ENCODE measurements at places on chromosomes 7 and 10.

GRCh38 chr10:126001576-126001975 lies 105.2 kb downstream of the FANK1 start:
- DNase-seq: no peak

DNA sequence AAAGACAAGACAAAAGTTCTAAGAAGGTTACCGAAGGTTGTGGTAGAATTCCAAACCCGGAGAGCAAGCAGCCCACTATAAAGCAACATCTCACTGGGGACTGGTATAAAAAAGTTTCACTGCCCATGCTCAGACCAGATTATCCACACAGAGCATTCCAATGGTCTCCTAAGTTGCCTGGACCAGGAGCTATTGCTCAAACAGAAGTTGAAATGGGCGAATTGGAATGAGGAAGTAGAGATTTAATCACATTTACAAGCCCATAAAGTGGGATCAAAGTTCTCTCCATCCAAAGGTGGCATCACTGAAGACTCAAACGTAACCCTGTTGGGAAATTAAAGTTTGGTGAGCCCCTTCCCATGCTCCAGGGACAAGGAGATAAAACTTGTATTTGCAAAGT lies 19.8 kb downstream of the OR2F1 start:
- no peak for DNase-seq

- DNase-seq: peak; percentile 31
Measured at GRCh38 chr10:44316187-44316921, 68.5 kb downstream of the CXCL12 start.

DNA sequence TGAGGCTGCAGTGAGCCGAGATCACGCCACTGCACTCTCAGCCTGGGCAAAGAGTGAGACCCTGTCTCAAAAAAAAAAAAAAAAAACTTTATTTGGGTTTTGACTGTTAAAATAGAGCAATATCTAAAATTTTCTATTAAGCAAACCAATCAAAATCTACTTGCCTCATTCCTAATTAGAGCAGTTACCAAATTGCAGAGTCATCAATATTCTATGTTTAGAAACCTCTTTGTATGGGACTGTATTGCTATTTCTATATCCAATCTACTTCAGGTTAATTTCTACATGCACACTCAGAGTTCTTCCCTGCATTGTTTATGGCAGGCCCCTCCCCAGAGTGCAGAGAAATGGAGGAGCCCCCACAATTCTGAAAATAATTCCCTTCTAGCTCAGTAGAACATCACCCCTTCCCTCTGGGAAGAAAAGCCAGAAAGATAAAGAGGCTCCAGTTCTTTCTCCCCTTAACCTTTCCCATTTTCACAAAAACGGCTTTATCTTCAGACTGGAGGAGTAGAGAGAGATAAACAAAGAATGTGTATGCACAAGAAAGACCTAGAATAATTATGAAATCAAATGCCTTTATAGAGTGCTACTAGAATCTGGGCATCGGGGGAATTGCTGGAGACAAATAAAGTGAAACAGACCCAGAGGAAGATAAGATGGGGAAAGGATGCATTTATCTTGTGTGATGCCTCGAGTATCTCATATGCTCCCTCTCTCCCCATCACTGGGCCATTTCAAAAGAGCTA lies 17.9 kb downstream of the SCRN1 start:
- DNase-seq: no peak

DNA sequence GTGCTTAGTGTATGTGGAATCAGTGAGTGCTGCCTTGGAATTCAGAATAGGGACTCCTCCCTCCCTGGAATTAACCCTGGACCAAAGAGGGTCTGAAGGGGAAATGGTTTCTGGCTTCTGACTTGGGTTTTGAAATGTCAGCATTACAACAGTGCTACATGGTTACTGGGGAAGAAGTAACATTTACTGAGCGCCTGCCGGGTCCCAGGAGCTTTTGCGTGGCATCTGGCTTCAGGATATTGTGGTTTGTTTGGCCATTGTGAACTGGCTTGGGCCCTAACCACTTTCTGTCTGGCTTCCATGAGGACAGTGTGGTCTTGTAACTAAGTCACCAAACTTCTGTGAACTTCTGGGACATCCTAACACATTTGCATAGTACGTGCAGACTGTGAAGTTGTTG lies 21.3 kb downstream of the TSPAN15 start:
- DNase-seq: no peak

DNA sequence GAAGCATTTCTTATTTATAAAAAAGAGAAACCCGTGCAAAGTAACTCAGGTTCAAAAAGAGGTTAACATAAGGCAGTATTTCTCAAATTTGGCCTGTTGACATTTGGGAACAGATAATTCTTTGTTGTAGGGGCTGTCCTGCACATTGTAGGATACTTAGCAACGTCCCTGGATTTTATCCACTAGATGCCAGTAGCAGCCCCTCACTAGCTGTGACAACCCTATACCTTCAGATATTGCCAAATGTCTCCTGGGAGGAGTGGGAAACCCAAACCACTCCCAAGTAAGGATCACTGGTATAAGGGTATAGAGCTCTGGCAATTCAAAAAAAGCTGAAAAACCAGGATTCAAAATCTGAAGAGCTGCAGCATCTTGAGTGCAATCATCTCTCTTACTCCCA lies 202.3 kb upstream of the PRKCQ start:
- no peak for DNase-seq

DNA sequence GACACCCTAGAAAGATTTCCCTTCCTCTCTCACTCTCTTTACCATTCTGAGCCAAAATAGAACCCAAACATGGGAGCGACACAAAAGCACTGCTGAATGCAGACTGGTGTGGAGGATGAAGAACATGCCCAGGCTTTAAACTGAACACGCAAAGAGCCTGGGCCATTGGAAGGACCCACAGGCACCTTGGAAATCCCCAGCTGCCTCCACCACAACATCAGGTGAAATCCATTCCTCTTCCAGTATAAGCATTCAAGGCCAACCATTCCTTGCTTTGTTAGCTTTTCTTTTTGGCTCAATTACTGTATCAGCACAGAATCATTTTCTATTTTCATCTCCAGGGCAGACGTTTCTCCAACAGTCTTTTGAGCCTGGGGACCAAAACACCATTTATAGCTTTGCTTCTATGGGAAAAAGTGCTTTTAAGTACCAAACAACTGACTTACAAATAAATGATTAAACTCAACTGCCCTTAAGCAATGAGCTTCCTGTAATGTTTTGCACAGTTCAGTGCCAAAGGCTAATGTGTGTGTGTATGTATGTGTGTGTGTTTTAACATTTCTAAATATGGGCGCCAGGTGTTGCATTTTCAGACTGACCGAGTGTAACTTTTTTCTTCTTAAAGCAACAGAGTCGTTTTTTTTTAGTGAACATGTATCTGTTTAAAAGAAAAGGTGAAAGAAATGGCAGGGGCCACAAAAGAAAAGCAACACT lies 16.2 kb upstream of the BLNK start:
- no peak for DNase-seq

DNA sequence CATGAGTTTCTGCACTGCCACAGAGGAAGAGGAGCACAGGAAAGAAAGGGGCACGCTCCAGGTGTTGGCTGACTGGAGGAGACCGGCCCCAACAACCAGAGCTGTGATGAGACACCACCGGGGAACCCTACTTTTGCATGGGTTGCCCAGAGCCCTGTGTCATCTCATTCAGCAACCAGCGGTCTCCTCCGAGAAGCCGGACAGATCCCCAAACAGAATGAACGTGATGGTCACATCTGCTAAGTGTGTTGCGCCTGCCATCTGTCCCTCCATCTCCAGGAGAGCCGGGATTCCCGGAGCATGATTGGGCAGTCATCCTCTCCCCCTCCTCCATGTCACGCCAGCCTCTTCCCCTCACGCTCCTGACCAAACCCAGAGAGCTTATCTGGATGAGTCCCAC lies 22.9 kb downstream of the PARP12 start:
- DNase-seq: no peak

DNA sequence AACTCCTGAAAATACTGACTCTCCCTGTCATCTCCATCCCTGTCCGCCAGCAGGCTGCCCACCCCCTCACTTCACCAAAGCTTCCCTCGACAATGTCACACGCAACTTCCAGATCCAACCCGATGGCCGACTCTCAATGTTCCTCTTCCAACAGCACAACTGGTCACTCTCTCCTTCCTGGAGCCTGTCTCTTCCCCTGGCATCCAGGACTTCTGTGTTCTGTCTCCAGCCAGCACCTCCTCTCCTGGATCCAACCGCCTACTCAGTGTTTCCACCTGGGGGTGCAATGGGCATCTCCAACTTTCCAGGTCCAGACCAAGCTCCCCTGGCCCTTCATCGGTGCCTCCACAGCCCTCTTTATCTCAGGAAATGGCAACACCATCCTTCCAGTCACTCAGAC lies 8.6 kb downstream of the CPA5 start:
- DNase-seq: no peak

GRCh38 chr10:31683682-31684081 lies 244.9 kb downstream of the ARHGAP12 start:
- DNase-seq: no peak

DNA sequence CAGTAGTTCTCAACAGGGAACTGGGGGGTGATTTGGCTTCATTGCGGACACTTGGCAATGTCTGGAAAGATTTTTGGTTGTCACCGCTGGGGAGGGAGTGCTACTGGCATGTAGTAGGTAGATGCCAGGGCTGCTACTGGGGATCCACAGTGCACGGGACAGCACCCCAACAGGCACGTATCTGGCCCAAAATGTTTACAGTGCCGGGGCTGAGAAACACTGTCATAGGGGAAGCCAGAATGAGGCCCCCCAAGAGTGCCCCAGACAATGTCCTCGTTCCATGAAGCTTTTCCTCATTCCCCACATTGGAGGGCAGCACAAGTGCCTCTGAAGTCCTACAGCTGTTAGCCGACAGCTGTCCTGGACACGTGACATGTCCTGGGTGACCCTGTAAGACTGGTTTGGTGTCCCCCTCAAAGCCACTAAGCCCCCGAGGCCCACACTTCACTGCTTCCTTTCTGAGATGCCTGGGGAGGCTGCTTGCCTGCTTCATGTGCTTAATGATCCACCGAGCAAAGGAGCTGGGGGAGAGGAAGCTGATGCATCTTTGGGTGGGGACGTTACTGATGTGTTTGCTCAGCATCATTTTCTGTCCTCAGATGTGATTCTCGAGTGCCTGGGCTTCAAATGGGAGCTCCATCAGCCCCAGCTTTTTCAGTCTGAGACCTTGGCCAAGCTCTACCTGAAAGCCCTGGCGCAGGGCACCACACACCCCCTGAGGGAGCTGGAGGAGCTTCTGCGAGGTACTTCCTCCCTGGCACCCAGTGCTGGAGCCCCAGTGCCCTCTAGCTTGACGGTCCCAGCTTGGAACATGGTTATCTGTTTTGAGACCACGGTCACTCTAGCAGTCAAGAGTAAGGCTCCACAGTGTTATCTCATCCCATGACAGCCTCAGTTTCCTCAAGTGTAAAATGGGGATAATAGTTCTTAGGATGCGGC lies 14.7 kb downstream of the BTBD16 start:
- DNase-seq: no peak

- no peak for DNase-seq
Measured at GRCh38 chr10:115171392-115171960, 78.3 kb downstream of the ATRNL1 start.

DNA sequence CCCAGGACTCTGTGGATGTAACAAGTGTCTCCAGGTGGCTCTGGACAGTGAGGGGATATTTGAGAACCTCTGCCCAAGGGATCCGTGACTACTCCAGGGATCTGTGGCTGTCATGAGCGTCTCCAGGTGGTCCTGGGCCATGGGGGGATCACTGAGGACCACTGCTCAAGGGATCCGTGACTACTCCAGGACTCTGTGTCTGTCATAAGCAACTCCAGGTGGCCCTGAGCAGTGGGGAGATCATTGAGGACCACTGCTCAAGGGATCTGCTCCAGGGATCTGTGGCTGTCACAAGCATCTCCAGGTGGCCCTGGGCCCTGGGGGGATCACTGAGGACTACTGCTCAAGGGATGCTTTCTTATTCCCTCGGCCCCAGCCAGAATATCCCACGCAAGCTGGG lies 133.2 kb upstream of the ADARB2 start:
- DNase-seq: no peak

DNA sequence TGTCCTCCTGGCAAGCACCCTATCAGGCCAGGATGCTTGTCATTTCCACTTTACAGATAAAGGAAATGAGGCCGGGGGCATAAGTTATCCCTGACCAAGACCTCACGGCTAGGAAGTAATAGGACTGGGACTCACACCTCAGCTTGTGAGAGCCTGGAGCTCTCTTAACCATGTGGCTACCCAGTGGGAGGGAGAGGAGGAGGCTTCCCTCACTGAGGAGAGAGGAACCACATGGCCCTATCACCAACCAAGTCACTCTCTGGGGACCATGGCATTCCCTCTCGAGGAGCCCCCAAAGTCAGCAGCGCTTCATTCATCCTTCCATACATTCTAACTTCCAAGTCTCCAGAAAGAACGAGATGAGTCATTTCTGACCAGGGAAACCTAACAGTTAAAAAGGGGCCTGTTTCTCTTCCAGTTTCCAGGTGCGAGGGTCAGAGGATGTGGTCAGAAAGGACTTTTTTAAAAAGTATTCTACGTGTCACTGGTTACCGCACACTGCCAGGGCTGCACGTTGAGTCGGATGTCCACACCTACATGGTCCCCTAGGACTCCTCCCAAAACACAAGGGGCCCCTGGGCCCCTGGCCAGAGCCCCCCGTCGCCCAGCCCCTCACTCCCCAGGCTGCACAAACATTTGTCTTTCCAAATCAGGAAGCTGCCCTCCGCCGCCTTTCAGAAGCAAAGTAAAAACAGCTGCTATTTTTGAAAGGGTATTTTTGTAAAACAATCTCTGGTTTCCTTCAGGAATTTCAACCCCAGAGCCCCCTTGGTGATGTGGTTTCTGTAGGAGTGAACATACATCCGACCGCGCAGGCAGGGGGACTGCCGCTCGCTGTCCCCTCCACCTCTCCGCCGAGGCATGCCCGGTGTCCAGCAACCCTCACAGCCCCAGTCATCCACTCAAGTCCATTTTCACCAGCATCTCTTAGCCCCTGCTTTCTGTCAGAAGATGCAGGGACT lies 128.2 kb upstream of the CHST15 start:
- DNase-seq: no peak

GRCh38 chr7:27048438-27048837 lies 47.4 kb downstream of the HOXA1 start:
- no peak for DNase-seq

DNA sequence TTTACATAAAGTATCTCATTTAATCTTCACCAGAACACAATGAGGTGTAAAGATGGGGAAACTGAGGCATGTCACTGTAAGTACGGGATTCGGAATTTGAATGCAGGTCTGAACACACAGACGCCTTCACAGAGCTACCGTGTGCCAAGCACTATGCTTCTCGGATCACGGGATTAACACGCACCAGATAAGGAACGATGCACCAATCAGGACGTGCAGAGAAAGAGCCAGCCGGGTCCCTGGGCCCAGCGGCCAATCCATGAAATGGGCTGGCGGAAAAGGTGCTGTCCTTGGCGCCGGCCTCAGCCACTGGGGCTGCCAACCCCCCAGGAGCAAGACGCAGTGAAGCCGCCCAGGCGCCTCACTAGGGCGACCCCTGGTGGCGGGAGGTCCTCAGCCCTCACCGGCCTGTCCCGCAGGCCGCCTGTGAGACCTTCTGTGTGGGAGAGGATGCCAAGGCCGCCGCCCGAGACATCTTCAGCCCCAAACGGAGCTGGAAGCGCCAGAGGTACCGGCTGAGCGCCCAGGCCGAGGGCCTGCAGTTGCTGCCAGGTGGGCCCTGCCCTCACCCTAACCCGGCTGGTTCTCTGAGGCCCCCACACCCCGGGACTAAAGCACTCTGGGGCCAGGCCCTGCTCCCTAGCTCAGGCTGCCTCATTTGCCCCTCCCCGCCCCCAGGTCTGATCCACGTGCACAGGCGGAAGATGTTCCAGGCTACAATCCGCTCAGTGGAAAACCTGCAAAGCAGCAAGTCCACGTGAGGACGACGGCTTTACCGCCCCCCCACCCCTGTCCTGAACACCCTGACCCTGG lies 15.6 kb downstream of the ATG9B start:
- peak; percentile 89 for DNase-seq

All from activated T-cell treated with anti-CD3 and anti-CD28 coated beads, Interleukin-2, amount 50 U/mL, for 48 hours (primary cell).